Regular cardiac myocyte (primary cell): ENCODE measurements at places on chromosomes 5 and 9. TPM values are rescaled to one million over a fixed set of nuclear protein-coding genes. Genes with fewer than 3 reads are reported as not detected.

Gene IL9
- not detected in 2 replicates for total RNA-seq

Gene TYRP1
- total RNA-seq: 1.7 TPM in 1 of 2 replicates, not detected in the other

Gene URM1
- 21.4 and 32.4 TPM in 2 replicates for total RNA-seq

Gene AK8
- total RNA-seq: under 0.01 and 0.19 TPM in 2 replicates

Gene LHX3
- under 0.01 TPM in 1 of 2 replicates, not detected in the other for total RNA-seq

Gene SELENOP
- total RNA-seq: 4.8 and 37.2 TPM in 2 replicates

Gene GABRA6
- total RNA-seq: not detected in 2 replicates

Gene CTSL
- 369 and 388 TPM in 2 replicates for total RNA-seq

Gene MRPS30
- total RNA-seq: 56.6 and 70.2 TPM in 2 replicates

Gene TMC1
- under 0.01 TPM in 1 of 2 replicates, not detected in the other for total RNA-seq

Gene PCDHB10
- total RNA-seq: 0.19 and 1.7 TPM in 2 replicates

Gene ACTBL2
- total RNA-seq: under 0.01 and 0.19 TPM in 2 replicates

Gene SHROOM1
- total RNA-seq: 2.0 and 5.2 TPM in 2 replicates

Gene SLIT3
- total RNA-seq: 3.1 and 16.9 TPM in 2 replicates

Gene FRMD3
- 8.2 and 11.1 TPM in 2 replicates for total RNA-seq

Gene DOLPP1
- 8.2 and 14.2 TPM in 2 replicates for total RNA-seq

Gene NDFIP1
- total RNA-seq: 105 and 118 TPM in 2 replicates

Gene STING1
- 16.9 and 27.8 TPM in 2 replicates for total RNA-seq

Gene CARD6
- 19.6 and 23.7 TPM in 2 replicates for total RNA-seq

Gene FCN1
- not detected in 2 replicates for total RNA-seq

Gene GZMA
- not detected in 2 replicates for total RNA-seq

Gene RBM27
- 21.1 and 25.1 TPM in 2 replicates for total RNA-seq
